ENCODE measurements at places on chromosomes 13 and 19.

DNA sequence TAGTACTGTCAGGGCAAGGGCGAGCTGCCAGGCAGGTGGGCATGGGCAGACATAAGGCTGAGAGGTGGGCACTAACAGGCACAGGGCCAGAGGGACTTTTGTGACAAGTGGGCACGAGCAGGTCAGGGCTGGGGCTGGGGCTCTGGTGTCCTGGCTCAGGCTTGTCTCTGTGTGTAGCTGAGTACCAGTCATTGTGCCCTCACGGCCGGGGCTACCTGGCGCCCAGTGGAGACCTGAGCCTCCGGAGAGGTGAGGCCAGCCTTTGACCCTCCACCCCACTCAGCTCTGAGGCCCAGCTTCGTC is 21.6 kb downstream of the LTBP4 start:
- no peak for DNase-seq

DNA sequence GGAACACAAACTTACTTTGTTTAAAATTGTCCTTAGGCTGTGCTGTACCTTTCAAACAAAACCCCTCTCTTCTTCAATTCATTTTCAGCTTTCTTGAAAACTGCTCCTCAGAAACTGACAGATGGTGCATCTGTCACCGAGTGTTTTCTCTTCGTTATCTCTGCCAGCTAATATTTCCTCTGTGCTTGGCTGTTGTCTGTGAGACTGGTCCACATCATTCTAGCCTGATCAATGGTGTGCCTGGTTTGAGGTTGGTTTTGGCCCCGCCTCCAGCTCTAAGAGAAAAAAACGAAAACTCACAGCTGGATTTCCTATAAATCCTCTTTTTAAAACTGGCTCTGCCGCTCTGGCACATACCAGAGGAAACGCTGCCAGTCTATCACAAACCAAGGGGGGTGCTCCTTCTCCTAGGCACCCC is 79.7 kb downstream of the STARD13 start:
- DNase-seq = no peak

GRCh38 chr19:55593096-55593772 is 6.1 kb downstream of the FIZ1 start:
- DNase-seq = no peak

GRCh38 chr13:99812625-99813024 is 158.9 kb downstream of the ZIC5 start:
- DNase-seq = no peak

GRCh38 chr19:47036097-47036651 is 12.2 kb downstream of the TMEM160 start:
- DNase-seq = no peak

DNA sequence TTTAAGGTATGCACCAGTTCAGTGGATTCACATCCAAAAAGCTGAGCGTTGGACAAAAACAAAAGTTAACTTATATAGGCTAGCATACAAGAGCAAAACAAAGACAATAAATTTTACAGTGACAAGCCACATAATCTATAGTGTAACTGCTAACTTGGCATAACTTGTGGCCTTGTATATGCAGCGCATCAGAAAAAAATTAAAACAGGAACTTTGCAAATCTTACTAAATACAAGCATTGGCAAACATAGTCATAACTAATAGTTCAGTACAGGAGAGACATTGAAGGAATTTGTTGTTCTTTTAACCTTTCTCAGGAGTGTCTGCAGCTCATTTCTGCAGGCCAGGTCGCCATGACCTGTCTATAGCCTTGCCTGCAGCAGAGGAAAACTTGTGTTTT is 54.6 kb downstream of the OR10H4 start:
- DNase-seq = no peak

- DNase-seq = no peak
Measured at GRCh38 chr13:24574847-24575246, 62.3 kb upstream of the PARP4 start.

- no peak for DNase-seq
Measured at GRCh38 chr13:67857581-67858310, 627.6 kb upstream of the PCDH9 start.

- DNase-seq = no peak
Measured at GRCh38 chr19:51196181-51196580, 28.7 kb upstream of the CD33 start.

DNA sequence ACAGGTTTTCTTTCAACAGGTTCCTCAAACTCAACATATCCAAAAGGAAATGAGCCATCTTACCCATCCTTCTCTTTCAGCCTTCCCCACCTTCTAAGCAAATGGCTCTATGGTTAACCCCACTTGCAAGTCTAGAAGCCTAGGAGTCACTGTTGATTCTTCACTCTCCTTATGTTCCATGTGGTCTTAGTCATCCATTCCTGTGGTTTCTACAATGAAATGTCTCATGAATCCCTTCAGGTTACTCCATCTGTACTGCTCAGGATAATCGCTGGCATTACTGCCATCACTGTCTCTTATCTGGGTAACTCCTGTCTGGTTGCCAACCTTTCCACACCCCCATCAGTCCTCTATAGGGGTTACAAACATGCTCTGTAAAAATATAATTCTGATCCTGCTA is 381.3 kb downstream of the ENOX1 start:
- DNase-seq = no peak

- DNase-seq = no peak
Measured at GRCh38 chr19:18271433-18271841, 2.8 kb downstream of the IQCN start.

DNA sequence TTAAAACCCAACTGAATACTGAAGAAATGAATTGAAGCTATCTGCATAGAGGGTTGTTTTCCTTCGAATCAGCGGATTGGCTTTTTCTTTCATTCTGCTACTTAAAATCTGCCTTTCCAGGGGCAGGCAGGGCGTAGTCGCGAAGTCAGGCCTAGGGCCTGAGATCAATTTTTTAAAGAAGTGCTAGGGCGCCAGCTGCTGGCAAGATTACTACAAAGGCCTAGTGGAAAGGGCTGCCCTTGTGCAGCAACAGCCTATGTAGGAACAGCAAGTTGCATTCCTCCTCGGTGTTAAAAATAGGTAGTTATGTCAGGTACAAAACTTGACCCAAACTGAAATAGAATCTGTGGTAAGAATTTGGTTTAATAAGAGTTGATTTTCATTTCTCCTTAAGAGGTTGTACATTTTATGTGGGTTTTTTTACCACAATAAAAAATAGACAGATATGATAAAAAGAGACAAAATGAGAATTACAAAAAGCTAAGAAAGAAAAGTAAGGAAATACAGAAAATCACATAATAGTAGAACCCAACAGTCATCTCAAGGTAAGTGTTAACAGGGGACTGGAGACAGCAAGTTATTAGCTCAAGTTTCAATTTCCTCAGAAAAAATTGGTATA is 9.5 kb upstream of the URAD start:
- no peak for DNase-seq

DNA sequence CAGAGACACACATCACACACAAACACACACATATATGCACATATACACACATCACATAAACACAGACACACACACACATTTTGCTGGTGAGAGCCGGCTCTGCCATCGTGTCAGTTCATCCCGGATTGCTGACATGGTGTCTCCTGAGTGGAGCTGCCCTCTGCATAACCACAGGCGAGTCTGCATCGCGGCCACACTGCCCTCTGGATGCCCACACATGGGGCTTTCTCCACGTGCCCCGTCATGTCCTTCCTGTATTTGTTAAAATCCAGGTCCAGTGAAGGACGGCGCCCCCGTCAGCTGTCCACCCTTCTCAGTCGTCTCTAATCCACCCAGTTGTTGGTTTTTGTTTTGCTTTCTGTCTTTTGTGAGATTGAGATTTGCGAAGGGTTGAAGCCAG is 52.6 kb upstream of the F7 start:
- no peak for DNase-seq

GRCh38 chr19:17765069-17765618 is 13.9 kb downstream of the FCHO1 start:
- DNase-seq = no peak

- DNase-seq = no peak
Measured at GRCh38 chr19:4588291-4588761, 28.8 kb upstream of the SEMA6B start.

- DNase-seq = no peak
Measured at GRCh38 chr13:25288966-25289365, 1.7 kb upstream of the MTMR6 start.

- DNase-seq = no peak
Measured at GRCh38 chr19:39805104-39805503, 26.4 kb downstream of the LEUTX start.

- no peak for DNase-seq
Measured at GRCh38 chr13:48962281-48962680, 13.4 kb upstream of the FNDC3A start.

DNA sequence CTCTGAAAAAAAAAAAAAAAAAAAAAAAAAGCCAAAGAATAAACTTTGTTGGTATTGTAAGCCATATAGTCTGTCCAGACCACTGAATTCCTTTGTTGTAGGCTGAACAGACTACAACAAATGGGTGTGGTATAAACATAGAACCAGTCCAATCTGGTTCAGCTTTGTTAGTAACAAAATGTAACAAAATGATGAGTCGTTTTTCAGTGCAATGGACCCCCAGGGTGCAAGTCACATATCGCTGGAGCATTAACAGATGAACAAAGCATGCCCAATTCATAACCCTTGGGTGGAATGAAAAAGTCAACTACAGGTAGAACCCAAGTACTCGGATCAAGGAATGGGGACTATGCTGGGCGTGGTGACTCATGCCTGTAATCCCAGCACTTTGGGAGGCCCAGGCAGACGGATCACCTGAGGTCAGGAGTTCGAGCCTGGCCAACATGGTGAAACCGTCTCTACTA is 13.6 kb upstream of the FCHO1 start:
- no peak for DNase-seq

GRCh38 chr13:33272531-33273124 is 12.9 kb downstream of the STARD13 start:
- DNase-seq = no peak

- no peak for DNase-seq
Measured at GRCh38 chr19:1512671-1513498, at the start of gene ADAMTSL5. Gene ADAMTSL5 (minus strand): TSS chr19:1513019. CDS start chr19:1510943, 2,076 bp downstream.

GRCh38 chr19:14370169-14370939 is 10.9 kb upstream of the ADGRE5 start:
- no peak for DNase-seq

DNA sequence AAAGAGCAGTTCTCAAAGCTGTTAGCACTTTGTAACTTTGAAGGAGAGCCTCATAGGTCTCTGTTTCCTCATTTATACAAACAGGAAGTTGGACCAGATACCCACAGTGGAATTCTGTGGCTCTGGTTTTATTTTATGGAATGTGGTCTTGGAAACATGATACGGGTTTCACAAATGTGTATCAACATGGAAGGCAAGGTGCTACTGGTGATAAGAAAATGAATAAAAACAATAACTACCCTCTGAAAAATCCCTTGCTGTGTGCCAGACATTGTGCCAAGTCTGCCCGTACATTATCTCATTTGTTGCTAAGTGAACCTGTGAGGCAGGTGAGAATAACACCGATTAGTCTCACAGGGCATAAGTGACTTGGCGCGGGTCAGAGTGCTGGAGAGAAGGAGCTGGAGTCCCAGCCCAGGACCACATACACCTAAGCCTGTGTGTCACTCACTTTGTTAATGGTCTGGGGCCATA is 45.0 kb upstream of the RNF113B start:
- DNase-seq = no peak

DNA sequence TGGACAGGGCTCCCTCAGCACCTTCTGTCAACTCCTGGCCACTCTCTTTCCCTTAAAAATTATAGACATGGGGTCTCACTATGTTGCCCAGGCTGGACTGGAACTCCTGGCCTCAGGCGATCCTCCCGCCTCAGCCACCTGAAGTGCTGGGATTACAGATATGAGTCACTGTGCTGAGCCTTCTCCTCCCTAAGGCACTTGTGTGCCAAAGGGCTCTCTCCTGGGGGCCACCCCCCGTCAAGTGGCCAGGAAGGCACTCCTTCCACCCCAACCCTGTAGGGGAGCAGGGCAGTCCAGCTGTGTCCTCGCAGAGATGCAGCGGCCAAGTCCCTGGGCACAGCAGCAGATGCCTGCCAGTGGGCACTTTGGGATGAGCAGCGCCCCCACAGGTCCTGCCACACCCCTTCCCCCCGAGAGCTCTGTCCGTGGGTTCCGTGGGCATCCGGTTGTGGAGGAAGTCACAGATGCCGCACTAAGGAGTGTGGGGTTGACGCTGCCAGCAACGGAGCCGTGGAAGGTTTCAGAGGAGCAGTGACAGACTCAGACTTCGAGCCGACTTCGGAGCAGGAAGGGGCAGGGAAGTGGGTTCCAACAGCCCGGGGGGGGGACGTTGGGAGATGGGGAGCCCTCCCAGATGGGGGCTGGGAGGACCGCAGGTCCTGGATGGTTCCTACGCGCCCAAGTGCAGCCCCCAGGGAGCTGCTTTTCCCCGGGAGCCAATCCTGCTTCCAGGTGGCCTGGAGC is 3.3 kb upstream of the UQCR11 start:
- DNase-seq = no peak

GRCh38 chr19:4633140-4633967 is 6.0 kb upstream of the TNFAIP8L1 start:
- DNase-seq = no peak

- no peak for DNase-seq
Measured at GRCh38 chr13:80141123-80141849, 199.6 kb downstream of the SPRY2 start.

- DNase-seq = no peak
Measured at GRCh38 chr13:75366380-75367280, 115.3 kb downstream of the TBC1D4 start.

GRCh38 chr13:45626731-45627374 is 11.3 kb upstream of the ERICH6B start:
- DNase-seq = no peak

GRCh38 chr19:41706741-41707501 is 1.5 kb upstream of the CEACAM5 start:
- no peak for DNase-seq

GRCh38 chr13:33033051-33033812 is 17.0 kb downstream of the KL start:
- no peak for DNase-seq

GRCh38 chr19:56301886-56302620 is 12.6 kb downstream of the ZSCAN5A start:
- DNase-seq = no peak

DNA sequence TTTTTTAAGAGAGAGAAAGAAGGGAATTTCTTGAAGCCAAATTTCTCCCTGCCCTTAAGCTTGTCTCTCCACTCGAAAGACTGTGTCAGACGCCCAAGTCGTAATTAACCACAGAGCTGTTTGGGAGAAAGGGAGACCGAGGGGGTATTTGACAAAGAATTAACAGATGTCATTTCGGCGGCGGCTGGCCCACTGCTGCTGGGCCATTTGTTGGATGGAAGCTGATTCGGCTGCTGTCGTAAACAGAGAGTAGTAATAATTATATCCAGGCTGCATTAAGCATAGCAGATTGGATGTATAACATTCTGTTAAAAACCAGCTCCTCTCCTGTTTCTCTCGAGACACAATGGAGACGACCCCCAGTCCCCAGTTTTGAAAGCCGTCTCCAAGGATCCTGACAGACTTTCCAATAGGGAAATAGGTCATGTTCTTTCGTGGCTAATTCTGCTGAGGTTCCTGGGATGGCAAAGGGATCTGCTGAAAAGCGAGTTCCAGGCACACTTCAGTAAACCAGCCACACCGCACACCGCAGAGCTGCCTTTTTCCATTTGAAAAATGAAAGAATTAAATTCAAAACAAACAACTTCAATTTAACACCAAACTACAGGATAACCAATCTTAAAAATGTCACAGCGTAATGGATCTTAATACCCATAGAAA is 71.5 kb downstream of the KCTD15 start:
- no peak for DNase-seq
